ENCODE measurements at places on chromosomes 11 and 22.

- DNase-seq, result peak; percentile 63
Measured at GRCh38 chr11:119671051-119671450, 57.9 kb downstream of the NECTIN1 start.

DNA sequence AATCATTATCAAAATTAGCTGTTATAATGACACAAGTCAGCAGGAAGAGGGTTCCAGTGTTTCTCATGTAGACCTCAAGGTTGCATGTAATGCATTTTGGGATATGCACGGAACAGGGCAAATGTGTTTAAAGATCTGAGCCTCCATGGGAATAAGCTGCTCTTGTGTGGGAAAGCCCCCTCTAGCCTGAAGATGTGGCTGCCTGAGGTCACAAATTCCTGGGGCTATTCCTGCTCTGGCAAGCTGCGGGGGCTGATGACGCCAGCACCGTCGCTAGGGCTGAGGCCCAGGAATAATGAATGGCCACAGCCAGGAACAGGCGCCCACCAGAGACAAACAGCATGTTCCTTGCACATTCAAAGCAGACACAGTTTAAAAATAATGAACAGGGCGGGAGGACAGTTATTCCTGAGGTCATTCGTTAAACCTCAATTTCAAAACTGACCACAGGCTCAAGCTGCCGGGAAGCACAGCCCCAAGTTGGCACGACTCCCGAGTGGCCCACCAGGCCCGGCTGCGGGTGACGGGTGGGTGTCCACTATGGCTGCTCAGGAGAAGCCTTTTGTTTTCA is 11.7 kb downstream of the OSBPL5 start:
- DNase-seq, result peak; percentile 66

DNA sequence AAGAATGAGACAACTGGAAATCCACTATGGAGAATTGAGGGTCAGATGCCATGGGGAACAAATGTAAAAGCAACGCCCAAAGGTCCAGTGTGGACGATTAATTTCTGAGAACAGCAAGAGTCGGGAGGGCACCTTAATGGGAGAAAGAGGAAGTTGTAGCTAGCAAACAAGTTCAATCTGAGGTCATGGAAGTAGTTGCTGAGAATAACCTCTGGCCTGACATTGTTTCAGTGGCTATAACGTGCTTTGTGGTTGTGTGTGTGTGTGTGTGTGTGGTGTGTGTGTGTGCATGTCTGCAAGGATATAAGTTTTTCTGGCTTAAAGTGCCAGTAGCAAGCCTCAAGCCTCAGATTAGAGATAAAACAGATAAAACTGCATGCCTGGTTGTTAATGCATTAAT is 1630.1 kb upstream of the TENM4 start:
- no peak for DNase-seq

- DNase-seq, result no peak
Measured at GRCh38 chr11:12119502-12119901, 9.1 kb downstream of the MICAL2 start.

DNA sequence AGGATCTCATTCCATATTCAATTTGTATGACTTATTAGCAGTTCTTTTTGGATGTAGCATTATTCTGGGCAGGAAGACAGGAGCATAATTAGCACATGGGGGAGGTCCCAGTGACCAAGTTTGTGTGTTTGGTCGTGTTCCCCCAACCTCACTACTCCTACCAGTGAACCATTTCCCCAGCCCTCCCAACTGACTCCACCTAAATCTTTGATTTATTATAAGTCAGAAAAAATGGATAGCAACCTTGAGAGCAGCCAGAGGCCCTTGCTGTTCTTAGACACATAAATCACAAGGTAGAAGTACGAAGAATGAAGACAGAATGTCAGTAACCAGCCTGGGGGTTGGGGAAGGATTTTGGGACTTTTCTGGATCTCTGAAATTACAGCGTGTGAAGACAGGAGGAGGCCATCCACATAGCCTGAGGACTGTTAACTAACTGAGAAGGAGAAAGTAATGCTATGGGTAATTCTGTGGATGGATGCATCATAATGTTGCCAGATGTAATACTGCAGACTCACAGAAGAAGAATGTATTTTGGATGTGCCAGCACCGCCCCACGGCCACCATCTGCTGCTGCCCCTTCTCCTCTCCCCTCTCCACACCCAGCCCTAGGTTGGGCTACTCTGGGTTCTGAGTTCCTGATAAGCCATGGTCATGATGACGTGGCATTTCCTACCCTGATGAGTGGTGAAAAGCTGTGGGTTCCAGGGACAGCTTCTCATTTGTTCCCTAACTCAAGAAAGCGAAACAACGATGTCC is 124.3 kb upstream of the TTC12 start:
- peak; percentile 97 for DNase-seq

GRCh38 chr22:39721206-39722031 is 150.9 kb downstream of the CACNA1I start:
- no peak for DNase-seq

- DNase-seq, result peak; percentile 28
Measured at GRCh38 chr11:113192121-113192925, 122.1 kb upstream of the TTC12 start.

DNA sequence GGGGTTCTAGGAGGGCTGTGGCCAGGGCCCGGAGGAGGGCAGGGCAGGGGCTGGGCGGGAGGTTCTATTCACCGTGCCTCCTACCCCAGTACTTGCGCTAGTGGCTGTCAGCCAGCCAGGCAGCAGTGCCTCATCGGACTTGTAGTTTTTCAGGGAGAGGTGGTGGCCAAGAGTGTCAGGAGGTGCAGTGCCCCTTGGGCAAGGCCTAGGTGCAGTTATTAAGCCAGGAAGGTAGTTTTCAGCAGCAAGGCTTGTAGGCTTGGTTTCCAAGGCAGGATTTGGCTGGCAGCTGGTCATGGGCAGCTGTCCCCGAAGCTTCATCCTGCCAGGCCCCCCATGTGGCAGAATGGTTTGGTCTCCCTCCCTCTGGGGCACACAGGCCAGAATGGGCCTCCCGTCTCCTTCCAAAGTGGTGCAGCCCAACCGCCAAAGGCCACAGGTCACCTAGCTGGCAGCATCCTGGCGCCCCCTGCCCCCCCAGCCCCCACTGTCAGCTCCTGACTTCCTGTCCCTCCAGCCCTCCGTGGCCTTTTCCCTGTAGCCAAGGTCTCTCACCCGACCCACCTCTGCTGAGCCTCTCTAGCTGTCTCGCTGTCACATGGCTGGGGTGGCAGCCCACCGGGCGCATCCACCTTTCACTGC is 8.5 kb downstream of the CCDC88B start:
- no peak for DNase-seq

DNA sequence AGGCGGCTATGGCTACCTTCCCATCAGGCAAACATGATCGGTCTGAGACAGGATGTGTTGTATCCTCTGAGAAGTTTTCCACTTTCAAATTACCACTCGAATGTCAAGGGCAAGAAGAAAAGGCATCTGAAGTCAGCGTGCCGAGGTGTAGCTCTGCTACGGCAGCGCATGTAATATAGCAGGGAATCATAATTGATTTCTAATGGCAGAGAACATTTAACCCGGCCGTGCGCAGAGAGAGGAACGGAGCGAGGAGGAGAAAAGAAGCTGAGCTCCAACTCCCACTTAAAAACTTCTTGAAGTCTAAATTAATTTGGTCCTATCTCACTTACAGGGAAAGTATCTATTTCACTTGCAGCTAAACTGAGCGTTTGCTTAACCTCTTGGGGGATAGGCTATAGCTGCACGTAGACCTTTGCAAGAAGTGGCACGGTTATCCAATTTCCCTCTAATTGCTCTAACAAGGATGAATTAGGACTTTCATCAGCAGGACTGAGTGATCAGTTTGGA is 137.3 kb upstream of the KIRREL3 start:
- no peak for DNase-seq

DNA sequence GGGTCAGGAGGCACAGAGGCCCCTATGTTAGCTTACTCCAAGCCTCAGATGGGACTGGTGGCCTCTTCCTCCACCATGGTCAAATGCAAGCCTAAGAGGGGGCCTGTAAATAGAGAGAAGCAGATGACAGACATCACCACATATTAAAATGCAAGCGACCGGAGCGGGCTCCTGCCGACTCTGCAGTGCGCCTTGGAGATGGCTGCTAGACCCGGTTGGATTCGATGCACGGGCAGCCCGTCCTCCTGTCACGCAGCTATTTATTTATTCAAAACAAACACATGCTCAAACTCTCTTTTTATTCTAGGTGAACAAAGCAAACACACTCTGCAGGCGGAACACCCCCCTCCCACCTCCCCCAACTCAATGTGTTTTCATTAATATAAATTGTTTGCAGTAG is 208.0 kb downstream of the DSCAML1 start:
- DNase-seq, result no peak
